ENCODE measurements at places on chromosomes 3 and 15. TPM values are rescaled to one million over a fixed set of nuclear protein-coding genes. Genes with fewer than 3 reads are reported as not detected.

Gene DUOXA1
- total RNA-seq: 1.2 TPM

Gene RPL4
- 4,372 TPM for total RNA-seq

Gene BFSP2
- total RNA-seq: not detected

Gene FAH
- 19.0 TPM for total RNA-seq

Gene FEZF2
- total RNA-seq: not detected

- no peak for DNase-seq
Observed at GRCh38 chr3:109702976-109703375, 365.6 kb upstream of the DPPA4 start.

- peak; percentile 85 for DNase-seq
Observed at GRCh38 chr3:61560517-61561373, 626 bp upstream of the PTPRG start.

- DNase-seq: no peak
Observed at GRCh38 chr3:63687278-63688225, 35.1 kb downstream of the SNTN start.

GRCh38 chr3:31081018-31081662, 186.7 kb upstream of the GADL1 start:
- DNase-seq: no peak

DNA sequence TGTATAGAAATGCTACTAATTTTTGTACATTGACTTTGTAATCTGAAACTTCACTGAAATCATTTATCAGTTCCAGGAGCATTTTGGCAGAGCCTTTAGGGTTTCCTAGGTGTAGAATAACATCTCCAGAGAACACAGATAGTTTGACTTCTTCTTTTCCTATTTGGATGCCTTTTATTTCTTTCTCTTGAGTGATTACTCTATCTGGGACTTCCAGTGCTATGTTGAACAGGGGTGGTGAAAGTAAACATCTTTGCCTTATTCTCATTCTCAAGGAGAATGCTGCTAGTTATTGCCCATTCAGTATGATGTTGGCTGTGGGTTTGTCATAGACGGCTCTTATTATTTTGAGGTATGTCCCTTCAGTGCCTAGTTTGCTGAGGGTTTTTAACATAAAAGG, 697.9 kb upstream of the ROBO1 start:
- DNase-seq: no peak

- no peak for DNase-seq
Observed at GRCh38 chr15:96187341-96188305, 142.9 kb upstream of the NR2F2 start.

DNA sequence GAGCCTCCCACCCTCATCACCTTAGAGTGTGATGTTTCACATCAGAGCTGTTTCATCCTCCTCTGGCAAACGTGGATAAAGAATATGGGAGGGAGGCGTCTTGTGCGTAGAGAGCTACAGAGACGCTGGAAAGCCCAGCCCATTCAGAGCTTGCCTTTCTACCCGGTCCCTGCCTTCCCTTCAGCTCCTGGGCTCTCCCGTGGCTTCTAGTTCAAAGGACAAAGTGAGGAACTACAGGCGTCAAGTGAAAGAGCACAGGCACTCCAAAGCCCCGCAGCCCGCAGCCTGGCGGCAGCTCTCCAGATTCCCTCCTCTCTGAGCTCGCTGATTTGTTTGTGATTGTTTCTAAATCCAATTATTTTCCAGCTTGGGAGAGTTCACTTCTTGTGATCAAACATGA, 197.1 kb upstream of the IGF1R start:
- no peak for DNase-seq

- no peak for DNase-seq
Observed at GRCh38 chr3:22269831-22270230, 518.8 kb upstream of the ZNF385D start.

GRCh38 chr3:170528726-170529125, 57.1 kb downstream of the SLC7A14 start:
- no peak for DNase-seq

GRCh38 chr3:172142051-172142863, 102.9 kb downstream of the FNDC3B start:
- no peak for DNase-seq

DNA sequence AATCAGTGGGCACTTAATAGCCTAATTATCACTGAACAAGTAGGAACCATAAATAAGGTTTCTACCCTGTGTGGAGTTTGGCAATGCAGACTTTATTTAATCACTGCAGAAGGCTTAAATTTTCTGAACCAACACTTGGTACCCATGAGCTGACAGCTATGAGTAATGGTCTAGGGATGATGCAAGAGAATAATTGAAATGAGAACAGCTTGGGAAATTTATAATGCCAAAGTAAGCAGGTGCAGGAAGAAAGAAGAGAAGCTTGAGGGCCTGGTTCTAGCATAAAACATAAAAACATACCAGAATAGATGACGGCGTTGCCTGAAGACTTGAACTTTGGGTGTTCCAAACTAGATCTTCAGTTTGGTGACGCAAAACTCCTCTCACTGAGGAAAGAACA, 67.0 kb downstream of the IMPG2 start:
- DNase-seq: no peak

DNA sequence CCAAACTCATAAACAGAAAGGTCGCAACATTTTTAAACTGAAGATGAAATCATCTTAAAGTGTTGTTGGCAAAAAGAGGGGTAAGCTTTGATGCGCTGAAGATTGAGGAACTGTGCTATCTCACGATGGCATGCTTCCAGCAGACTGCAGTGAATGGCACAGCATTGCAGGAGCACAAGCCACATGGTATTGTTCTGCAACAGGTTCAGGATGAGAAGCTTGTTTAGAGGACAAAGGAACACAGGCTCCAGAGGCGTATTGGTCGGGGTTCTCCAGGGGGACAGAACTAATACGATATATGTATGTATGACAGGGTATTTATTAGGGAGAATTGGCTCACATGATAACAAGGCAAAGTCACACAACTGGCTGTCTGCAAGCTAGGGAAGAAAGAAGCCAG, 13.8 kb upstream of the PLD1 start:
- DNase-seq: no peak

DNA sequence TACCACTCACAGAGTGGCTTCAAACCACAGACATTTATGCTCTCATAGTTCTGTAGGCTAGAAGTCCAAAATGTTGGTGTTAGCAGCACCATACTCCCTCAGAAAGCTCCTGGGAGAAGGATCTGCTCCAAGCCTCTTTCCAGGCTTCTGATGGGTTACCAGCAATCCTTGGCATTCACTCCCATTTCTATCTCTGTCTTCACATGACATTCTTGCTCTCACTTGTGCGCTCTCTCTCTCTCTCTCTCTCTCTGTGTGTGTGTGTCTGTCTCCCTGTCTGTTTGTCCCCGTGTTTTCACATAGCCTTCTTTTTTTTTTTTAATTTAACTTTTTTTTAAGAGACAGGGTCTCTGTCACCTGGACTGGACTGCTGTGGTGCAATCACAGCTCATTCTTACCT, 26.3 kb downstream of the CDAN1 start:
- DNase-seq: no peak

DNA sequence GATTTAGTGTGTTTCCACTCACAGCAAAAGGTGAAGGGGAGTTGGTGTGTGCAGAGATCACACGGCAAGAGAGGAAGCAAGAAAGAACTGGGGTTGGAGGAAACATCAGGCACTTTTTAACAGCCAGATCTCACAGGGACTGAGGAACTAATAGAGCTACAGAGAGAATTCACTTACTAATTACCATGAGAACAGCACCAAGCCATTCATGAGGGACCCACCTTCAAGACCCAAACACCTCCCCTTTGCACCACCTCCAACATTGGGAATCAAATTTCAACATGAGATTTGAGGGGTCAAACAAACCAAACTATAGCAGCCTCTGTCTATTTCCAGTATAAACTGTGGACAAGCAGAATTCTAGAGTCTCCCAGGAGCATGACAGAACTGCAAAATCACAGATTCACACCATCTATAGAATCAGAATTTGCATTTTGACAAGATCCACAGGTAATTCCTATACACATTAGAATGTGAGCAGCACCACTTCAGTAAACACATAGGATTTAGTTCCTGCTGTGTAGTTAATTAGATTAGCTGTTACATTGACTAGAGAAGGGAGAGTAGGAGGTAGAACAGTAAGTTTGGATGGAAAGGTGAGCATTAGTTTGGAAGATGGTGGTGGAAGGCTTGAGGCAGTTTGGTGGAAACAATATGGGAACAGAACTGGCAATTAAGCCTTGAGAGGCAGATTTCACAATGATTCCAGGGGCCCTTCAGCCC, 311.7 kb downstream of the NSUN3 start:
- DNase-seq: no peak

DNA sequence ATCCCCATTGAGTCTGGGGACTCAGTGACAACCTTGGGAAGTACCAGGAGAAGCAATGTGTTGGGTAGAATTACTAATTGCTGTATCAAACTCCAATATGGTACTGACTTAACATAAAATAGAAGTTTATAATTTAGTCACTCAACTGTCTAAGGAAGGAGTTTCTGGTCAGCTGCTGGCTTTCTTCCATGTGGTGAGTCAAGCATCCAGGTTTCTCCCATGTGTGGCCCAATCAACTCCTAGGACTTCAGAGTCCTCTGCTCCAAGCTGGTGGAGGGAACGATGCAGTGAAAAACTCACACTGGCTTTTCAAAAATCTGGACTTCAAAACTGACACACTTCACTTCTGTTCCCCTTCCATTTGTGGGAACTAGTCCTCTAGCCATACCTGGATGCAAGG, 25.2 kb downstream of the WNT5A start:
- DNase-seq: no peak
